ENCODE measurements at places on chromosomes 3 and 15.

- DNase-seq, result no peak
Observed at GRCh38 chr15:59170295-59171066, 36.2 kb upstream of the LDHAL6B start.

- DNase-seq, result no peak
Observed at GRCh38 chr3:22013641-22014040, 262.6 kb upstream of the ZNF385D start.

GRCh38 chr15:85536341-85536740 is 155.9 kb downstream of the AKAP13 start:
- DNase-seq, result no peak

DNA sequence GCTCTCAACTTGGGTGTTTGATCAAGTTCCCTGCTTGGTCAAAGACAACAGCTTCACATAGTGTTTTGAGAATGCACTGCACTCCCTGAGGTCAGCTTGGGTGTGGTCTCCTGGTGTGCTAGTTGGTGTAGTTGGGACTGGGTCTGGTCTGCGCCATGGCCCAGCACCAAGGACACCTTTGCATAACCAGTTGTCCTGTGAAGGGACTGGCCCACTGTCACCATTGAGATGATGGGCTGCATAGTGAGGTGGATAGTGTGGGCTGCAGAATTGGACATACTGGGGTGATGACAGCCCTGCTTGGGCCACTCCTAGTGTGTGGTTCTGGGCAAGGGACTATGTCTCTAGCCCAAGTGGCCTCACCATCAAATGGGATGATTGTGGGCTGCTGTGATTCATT is 9.5 kb downstream of the RPSA start:
- DNase-seq, result no peak

GRCh38 chr3:27659279-27660021 is 62.7 kb downstream of the EOMES start:
- peak; percentile 23 for DNase-seq

- no peak for DNase-seq
Observed at GRCh38 chr15:28096411-28096669, 2.8 kb downstream of the OCA2 start.

DNA sequence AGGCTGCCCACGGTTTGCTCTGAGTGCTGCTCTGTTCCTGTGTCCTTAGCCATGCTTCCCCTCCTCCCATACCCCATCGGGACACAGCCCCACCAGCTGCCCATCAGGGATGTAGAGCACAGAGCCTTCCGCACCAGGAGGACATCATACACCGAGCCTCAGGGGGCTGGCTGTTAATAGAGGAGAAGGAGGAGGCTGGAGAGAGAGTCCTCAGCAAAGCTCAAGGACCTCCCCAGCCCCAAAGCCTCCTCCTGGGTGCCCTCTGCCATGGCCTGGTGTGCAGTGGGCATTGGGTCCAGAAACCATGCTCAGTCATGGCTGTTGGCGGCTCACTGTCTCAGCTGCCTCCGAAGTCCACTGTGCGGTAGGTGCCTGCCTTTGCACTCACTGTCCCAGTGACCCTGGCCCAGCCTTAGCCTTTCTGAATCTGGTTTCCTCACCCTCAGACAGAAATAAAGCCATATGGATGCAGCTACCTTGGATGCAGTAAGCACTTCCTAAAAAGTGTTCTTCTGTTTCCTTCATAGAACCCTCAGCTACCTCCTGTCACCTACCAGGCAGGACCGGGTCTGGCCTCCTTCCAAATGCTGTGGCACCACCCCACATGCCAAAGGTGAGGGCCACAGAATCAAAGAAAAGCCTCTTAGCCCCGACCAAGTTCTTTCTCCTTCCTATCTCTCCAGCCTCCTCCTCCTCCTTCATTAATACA is 53.9 kb downstream of the ACAD9 start:
- no peak for DNase-seq

GRCh38 chr3:15693355-15693754 is 91.8 kb downstream of the BTD start:
- peak; percentile 4 for DNase-seq

- no peak for DNase-seq
Observed at GRCh38 chr3:66344391-66344811, 123.6 kb downstream of the SLC25A26 start.

DNA sequence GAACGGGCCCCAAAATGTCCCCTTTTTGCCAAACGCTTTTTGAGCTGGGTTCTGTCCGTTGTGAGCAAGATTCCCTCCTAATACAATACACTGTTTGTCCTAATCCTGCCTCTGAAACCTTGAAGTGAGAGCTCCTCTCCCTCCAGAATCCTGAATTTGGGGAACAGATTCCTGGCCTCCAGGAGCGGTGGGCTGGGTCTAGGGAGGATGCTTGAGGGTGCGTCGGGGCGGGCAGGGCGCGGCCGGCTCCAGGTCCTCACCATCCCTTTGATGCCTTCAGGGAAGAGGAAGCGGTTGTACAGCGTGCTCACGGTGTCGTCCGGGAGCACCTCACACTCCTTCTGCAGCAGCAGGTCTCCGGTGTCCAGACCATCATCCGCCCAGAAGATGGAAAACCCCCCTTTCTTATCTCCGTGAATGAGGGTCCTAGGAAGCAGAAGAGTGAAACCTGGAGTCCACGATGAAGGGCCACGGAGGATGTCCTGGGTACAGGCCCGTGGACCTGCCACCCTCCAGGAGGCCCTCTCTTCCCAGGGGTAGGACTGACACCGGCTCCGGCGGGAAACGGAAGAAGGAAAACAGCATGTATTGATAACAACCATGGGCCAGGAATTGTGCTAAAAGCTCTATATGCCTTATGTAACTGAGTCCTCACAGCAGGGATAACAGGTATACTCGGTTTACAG is 23.2 kb downstream of the ALDH1L1 start:
- no peak for DNase-seq

DNA sequence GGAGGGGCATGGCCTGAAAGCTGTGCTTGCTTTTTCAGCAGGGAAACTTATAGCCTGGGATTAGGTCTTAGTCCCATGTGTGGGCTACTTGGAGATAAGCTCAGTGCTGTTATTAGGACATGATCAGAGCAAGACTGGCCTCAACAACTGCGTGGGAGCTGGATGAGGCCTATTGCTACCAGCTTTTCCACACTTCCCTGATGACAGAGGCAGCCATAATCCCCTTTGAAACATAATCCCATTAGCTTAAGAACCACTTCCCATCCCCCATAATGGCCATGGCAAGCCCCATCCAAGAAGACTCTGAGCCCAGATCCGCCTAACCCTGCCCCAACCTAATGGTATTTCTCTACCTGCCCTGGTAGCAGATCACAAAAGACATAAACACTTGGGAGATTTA is 26.6 kb upstream of the GK5 start:
- no peak for DNase-seq

DNA sequence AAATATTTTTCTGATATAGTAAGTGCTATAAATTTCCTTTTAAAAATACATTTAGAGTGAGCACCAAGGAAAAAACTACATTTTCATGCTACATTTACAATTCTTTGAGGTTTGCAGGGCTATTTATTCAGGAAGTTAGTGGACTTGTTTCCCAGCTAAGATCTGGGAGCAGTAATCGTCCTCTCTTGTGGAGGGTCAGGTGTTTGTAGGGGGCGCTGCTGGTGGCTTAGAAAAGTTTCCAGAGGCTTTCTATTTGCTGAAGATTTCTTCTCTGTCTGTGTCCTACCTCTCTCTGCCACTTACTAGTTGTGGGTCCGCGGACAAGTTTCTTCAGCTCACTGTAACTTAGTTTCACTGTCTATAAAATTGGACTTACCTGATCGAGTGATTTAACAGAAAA is 163.9 kb downstream of the PEX5L start:
- DNase-seq, result no peak
